Skeletal muscle cell (primary cell): ENCODE measurements at places on chromosomes 16 and 17.

DNA sequence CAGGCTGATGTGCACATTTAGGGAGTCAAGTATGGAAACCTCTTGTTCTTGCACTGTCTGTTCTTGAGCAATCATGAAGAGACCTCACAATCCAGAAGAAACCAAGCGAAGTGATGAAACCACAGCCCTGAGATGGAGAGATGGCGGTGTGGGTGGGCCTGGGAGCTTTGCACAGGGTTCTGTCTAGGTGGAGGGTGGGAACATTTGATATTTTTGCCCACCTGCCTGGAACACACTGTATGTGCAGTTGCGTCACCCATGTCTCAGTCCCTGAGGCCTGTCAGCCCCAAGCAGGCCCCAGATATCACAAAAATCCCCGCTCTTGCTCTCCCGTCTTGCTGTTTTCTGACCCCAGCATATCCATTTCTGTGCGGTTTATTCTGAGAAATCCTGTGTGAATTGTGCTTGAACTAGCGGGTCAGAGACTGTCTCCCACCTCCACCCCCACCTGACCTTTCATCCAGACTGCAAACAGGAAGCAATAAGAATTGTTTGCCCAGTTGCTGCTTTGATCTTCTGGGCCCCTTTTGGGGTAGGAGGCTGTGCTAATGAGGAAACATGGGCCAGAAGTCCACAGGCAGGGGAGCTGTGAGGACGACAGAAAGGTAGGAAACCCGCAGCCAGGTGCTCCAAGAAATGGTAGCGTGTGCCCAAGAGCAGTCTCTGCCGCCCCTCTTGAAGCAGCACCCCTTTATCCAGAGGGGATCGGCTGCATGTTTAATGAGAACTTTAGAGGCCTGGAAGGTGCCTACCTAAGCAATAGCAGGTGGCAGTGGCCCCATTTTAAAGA, 183.8 kb downstream of the CCDC182 start:
- DNase-seq, result no peak

DNA sequence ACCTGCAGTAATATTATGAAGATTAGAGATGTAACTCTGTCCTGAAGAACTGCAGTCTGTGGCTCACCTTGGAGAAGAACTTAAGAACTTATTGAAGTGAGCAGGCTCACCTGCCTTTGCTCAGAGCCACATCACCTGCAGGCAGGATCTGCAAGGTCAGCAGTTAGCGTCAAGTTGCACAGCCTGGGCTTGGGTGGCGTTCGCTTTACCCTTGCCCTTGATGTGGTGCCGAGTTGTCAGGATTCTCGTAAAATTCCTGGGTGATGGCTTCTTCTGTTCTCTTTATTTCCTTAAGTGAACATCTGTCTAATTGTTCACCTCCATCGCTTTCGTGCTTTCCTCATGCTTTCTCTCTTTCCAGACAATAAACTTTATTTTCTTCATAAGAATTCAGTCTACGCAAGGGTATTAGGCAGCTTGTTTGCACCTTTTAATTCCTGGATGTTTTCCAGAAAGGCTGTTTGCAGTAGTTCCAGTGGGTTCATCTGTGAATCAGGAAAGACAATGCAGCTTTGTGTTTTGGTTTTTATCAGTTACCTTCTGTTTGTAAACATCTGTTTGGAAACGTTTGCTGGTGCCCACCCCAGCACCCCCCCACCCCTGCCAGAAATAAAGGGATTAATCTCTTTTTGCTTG, 254.3 kb downstream of the WWOX start:
- no peak for DNase-seq

- no peak for DNase-seq
These were observed 2.1 kb downstream of the GSE1 start for GRCh38 chr16:85615014-85615851.

GRCh38 chr17:63138713-63139112, 172.7 kb downstream of the TANC2 start:
- DNase-seq, result no peak

GRCh38 chr17:9221147-9221921, 200.0 kb downstream of the NTN1 start:
- no peak for DNase-seq

- DNase-seq, result no peak
These were observed 587.1 kb downstream of the RBFOX1 start for GRCh38 chr16:7919782-7920181.

GRCh38 chr17:51853857-51854256, 304.7 kb downstream of the CA10 start:
- DNase-seq, result no peak

DNA sequence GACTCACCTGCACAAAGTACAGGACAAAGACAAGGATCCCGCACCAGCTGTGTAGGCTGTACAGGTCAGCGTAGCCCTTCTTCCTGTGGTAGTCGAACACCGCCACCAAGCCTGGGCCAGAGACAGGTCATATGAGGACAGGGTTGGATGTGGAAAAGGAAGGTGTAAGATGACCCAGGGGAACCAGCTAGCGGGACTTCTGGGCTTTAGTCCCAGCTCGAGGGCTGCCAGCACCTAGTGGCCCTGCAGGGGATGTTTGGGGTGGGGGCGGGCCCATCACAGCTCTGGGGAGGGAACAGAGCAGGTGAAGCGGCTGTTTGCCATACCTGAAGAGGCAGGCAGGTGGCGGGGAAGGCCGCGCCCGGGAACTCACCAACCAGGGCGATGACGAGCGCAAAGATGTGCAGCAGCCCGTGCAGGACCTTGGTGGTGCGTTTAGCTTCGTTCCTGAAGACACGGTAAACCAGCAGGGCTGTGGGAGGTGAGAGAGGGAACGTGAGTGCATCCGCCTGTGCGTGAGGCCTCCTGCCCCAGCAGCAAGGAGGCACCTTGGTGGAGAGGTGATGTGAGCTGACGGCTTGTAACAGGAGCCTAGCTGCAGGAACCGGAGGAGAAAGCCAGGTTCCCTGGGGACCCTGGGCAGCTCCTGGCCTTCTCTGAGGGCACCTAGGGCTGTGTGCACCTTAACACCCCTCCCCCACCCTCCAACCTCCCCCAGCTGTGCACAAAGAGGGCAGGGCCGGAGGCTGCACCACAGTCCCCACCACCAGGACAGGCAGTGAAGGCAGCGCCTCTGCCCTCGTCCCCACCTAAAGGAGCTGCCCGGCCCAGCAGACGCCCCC, 10.2 kb downstream of the CYB561 start:
- no peak for DNase-seq

- DNase-seq, result peak; percentile 44
These were observed 27.8 kb upstream of the USP36 start for GRCh38 chr17:78868391-78868790.

DNA sequence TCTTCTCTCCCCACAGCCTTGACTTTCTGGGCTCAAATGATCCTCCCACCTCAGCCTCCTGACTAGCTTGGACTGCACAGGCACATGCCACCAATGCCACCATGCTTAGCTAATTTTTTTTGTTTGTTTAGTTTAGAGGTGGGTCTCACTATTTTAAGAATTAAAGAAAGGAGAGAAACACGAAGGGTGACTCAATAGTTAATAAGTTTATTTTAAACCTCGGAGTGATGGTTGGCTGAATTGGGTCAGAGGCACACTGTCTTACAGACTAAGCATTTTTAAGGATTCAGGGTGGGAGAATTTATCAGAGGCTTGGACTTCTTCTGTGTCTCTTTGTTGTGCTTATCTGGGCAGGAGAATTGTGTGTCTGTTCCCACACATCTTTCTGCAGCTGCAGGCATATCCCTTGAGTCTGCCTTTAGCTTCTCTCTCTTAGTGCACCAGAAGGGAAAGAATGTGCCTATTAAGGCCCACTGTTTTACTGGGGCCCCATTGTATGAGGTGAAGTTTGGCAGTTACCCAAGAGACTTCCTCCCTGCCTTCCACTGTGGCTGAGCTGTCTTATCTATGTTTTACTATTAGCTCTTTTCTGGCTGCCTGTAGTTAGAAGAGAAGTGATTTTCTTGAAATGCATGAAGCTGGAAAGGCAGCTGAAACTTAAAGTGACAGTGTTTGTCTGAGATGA, 2172.0 kb downstream of the TP53TG3F start:
- no peak for DNase-seq

DNA sequence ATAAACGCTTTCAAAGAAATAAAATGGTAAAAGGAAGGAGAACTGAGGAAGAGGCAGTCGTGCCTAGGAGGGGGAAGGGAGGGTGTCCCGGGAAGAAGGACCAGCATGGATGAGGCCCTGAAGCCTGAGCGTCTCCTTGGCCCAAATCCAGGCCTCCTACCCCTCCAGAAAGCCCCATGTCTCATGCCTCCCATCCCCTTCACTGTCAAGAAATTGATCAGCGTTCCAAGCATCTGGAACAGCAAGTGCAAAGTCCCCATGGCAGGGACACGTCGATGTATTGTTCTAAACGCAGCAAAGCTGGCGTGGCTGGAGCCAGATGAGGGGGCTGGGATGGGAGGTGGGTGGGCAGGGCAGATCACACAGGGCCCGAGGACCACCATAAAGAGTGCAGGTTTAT, 22.6 kb downstream of the SEC14L5 start:
- DNase-seq, result no peak

GRCh38 chr16:77214411-77215138, 15.4 kb downstream of the SYCE1L start:
- no peak for DNase-seq

- DNase-seq, result no peak
These were observed 11.5 kb downstream of the FLII start for GRCh38 chr17:18246880-18247612.

GRCh38 chr16:71396594-71396993, 38.1 kb downstream of the CALB2 start:
- DNase-seq, result no peak

GRCh38 chr17:17942846-17943245, 29.4 kb downstream of the TOM1L2 start:
- DNase-seq, result no peak

GRCh38 chr16:60792437-60792836, 1243.8 kb downstream of the CDH8 start:
- DNase-seq, result no peak

DNA sequence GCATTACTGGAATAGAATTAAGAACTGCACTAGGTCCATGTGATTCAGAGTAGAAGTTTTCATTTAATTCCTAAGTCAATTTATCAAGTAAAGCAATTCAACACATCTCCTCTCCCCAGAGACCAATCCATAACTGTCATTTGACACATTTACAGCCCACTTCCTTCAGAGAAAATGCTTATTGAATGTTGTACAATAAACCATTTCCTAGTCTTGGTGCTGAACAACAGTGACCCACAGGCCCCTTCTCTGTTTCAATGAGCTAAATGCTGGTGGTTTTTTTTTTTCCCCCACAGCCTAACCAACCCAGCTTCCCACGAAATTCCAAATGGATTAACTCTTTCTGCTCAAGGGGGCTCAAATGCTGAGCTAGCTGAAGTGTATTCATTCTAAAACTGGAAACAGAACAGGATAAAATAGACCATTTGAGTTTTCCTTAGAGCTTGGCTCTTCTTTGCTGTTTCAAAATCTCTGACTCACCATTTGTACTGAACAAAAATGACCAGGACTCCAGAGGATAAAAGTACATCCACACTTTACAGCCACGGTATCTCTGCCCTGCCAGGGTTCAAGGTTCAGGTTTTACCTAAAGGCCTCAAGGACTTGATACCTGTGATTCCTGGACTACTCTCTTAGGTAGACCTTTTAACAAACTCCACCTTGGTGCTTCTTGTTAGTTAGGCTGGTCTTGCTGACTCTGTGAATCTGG, 62.3 kb downstream of the TMEM100 start:
- peak; percentile 86 for DNase-seq

- no peak for DNase-seq
These were observed 19.2 kb upstream of the SLC46A1 start for GRCh38 chr17:28425206-28425605.

DNA sequence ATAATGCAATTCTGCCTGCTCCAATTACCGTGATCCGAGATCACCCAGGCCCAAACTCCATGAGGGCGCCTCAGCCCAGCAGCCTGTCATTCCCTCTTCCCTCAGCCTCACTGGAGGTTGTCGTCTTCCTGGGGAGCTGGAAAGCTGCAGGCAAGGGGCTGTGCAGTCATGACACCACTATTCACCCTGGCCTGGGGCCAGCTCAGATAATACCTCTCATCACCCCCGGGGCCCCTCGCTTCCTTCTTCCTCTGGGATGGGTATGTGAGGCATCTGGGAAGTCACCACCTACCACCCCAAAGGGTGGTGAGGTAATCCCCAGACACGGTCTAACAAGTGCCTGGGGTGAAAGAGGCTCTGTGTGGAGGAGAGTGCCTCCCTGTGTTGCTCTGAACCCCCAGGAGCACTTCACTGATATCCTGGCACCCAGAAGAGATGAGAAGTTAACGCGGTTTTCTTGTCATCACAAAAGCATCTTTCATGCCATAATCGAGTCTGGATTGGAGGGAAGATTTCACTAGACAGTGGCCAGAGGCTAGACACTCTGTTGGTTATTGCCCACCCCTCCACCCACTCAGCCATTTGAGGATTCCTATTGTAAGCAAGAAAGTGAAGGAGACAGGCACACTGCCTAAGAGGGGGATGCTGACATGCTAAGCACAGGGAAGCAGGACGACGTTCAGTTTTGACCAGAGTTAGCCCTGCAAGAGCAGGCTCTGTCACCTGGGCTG, 18.4 kb downstream of the CFAP20 start:
- no peak for DNase-seq

DNA sequence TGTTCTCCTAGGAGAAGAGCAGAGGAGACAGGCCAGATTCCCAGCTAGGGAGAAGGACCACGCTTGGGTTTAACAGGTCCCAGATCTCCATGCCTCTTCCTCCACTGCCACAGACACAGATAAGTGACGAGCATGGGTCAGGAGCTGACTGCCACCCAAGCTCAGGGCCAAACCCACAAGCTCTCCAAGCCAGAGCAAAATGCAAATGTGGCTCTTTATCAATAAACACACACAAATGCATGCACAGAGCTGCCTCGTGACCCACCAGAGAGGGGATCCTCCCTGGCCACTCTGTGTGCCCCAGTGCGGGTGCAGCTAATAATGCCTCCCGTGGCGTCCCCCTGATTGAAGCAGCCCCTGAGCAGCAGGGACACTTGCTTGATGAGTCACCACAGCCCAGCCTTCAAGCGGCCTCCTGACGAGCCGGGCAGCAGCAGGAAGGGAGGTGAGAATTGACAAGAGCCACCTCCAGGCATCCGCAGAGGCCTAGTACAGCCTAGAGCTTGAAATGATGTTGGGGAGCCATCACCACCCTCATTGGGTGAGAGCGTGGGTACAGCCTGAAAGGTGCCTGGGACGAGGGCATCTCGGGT, 143.9 kb downstream of the CCDC182 start:
- DNase-seq, result no peak

DNA sequence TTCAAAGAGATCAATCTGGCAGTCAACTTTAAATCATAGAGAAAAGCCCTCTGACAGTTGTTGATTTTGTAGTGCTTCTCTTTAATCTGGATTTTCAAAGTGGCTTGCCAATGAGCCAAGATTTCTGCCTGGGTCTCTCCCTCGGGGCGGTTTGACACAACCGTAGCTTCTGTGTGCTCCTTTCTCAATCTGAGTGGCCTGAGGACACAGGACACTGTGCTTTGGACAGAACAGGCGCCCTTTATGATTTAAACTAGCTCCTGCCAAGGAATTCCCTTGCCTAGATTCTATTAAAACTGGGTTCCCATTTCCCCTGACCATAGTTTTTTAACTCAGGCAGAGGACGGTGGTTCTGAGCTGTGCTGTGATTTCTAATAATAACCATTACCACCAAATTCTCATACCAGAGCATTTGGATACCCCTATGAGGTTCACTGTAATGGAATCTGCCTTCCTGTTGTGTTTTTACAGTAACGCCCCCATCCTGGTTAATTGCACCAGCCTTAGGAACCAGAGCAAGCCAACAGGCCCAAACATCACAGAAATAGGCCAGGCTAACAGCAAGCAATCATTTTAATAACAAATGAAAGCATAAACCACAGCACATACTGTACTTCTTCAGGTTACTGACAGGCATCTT, 4.0 kb downstream of the ZFHX3 start:
- DNase-seq, result no peak
